ENCODE measurements at places on chromosomes 2 and 18.

DNA sequence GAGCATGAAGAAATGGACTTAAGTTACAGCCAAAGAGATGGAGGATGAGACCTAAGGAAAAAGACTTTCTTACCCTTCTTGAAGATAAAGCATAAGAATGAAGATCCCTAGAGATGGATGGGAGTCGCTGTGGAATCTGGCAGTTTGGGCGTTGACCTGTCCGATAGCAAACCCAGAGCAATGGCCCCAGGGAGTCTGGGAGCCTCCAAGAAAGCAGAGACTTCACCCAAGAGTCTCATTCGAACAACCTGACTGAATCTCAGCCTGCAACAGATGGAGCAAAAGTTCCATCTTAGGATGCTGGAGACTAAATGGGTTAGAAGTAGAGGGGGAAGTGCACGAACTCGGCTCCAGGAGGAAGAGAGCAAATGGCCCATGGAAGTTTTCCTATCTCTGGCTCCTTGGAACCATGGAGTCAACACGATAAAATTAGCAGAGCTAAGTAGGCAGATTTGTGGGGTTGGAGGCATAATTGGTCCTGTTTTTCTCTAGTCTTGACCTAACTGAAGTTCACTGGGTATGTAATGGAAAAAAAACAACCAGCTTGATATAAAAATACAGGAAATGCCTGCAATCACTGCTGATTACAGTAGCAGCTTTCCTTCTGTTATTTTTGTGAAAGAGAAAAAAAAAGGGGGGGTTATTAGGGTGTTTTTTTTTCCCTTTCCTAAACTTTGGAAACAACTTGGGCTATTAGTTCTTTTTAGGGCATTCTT is 178.4 kb upstream of the EPAS1 start:
- H3K4me3 ChIP-seq, result no peak overlapping the region
- H3K27ac ChIP-seq, result no peak overlapping the region
- H3K36me3 ChIP-seq, result no peaks in the 10 kb centered on the region
- H3K4me1 ChIP-seq, result peaks cover 4% of the 10 kb centered on the region

DNA sequence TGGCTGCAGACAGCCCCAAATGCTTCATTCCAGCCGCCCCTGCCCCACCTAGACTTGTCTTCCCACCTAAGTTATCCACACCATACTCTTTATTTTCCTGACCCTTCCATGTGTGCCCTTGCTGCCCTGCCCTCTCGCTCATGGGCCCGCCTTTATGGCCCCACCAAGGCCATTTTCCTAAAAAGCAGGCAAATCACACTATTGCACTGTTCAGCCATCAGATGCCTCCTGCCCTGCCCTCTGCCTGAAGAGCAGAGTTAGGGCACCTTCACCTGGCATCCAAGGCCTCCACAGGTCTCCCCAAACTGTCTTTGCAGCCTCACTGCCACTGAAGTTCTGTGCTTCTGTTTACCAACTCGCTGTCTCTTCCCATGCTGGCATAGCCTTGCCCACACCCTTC is 496.7 kb downstream of the EIPR1 start:
- no peak overlapping the region for H3K4me3 ChIP-seq
- H3K27ac ChIP-seq, result no peak overlapping the region
- no peak for DNase-seq

DNA sequence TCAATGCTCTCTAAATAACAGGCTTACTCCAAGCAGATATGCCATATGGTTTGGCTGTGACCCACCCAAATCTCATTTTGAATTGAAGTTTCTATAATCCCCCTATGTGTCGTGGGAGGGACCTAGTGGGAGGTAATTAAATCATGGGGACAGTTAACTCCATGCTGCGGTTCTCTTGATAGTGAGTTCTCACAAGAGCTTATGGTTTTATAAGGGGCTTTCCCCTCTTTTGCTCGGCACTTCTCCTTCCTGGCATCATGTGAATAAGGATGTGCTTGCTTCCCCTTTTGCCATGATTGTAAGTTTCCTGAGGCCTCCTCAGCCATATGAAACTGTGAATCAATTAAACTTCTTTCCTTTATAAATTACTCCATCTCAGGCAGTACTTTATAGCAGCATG is 302.7 kb upstream of the ZC3H15 start:
- no peaks in the 10 kb centered on the region for H3K4me1 ChIP-seq
- no peak overlapping the region for H3K4me3 ChIP-seq
- no peaks in the 10 kb centered on the region for H3K36me3 ChIP-seq
- H3K27me3 ChIP-seq, result no peaks in the 10 kb centered on the region
- no peak for DNase-seq

GRCh38 chr2:178392215-178392614 is 58.8 kb downstream of the PRKRA start:
- H3K4me3 ChIP-seq, result no peak overlapping the region
- H3K27me3 ChIP-seq, result no peaks in the 10 kb centered on the region
- H3K27ac ChIP-seq, result no peak overlapping the region
- H3K4me1 ChIP-seq, result no peaks in the 10 kb centered on the region

- DNase-seq, result no peak
- H3K4me3 ChIP-seq, result no peak overlapping the region
- H3K27me3 ChIP-seq, result no peaks in the 10 kb centered on the region
- H3K36me3 ChIP-seq, result no peaks in the 10 kb centered on the region
Measured at GRCh38 chr18:68085251-68085650, 568.7 kb upstream of the DSEL start.

- H3K36me3 ChIP-seq, result no peaks in the 10 kb centered on the region
- no peak overlapping the region for H3K4me3 ChIP-seq
- DNase-seq, result no peak
- no peaks in the 10 kb centered on the region for H3K4me1 ChIP-seq
- no peak overlapping the region for H3K27ac ChIP-seq
Measured at GRCh38 chr2:2830576-2830975, 499.5 kb upstream of the MYT1L start.

DNA sequence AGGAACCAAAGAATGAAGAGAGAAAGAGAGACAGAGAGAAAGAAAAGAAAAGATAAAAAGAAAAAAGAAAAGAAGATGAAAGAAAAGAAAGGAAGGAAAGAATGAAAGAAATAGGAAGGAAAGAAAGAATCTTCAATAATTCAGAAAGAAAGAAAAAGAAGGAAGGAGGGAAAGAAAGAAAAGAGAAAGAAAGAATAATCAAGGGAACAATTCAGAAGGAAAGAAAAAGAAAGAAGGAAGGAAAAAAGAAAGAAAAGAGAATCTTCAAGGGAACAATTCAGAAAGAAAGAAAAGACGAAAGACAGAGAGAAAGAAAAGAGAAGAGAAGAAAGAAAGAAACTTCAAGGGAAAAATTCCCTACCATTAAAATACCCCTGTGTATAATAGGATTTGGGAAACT is 5.6 kb upstream of the KCTD1 start:
- H3K27ac ChIP-seq, result no peak overlapping the region
- no peak for DNase-seq
- peaks cover 2% of the 10 kb centered on the region for H3K4me1 ChIP-seq
- peaks cover 27% of the 10 kb centered on the region for H3K27me3 ChIP-seq
